ENCODE measurements at places on chromosomes 13 and 19.

DNA sequence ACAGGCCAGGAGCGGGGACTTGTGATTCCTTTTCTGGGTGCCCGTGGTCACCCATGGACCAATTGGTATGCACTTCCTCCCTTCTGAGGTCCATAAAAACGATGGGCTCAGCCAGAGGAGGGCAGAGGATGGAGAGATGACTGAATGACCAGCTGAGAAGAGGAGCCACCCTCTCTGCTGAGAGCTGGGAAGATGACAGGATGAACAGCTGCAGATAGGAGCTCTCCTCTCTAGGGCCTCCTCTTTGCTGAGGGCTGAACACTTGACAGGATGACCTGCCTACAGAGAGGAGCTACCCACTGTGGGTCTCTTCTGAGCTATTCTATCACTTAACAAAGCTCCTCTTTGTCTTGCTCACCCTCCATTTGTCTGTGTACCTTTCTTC lies 4.1 kb downstream of the IGFL4 start:
- no peak for DNase-seq

DNA sequence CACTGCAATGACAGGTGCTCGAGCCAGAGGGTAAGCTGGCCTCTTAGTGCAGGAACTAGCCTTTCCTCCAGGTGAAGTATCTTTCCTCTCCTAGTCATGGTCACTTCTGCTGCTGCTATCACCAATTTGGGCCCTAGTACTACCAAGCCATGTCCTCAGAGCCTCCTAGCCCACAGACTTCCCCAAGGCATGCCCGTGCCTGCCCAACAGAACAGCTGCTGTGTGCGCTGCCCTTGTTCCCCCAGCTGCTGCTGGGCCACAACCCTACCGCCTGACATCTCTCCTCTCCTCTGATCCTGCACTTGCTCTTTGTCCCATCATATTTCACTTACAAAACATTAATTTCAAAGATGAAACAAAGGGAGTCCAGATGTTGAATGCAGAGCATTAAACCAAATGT lies 168.5 kb upstream of the FREM2 start:
- no peak for DNase-seq

DNA sequence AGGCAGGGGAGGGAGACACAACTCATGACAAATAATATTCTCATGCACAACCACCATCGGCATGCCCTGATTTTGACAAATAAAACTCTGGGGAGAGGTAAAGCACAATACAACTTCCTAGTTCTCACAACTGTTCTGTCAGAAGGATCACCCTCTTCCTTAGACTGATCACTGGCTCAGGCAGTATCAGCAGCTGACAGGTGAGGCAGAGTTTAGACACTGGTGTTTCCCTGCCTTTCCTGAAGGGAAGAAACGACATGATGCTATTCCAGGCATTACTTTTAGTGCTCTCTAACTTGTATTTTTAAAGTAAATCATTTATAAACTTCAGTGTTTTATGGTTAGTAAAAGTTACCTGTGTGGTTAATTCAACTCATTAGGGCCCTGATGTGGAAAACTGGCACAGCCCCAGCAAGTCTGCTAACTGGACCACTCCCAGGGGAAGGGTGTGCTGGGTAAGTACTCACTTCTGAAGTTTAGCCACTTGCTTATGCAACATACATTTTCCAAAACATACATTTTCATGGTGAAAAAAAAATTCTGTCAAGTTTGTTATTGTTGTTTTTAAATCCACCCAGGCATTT lies 82.8 kb downstream of the CRYL1 start:
- DNase-seq: no peak

- DNase-seq: no peak
Observed at GRCh38 chr13:28489524-28489931, 5.4 kb downstream of the FLT1 start.

- no peak for DNase-seq
Observed at GRCh38 chr19:34282611-34283519, 28.5 kb downstream of the GARRE1 start.

GRCh38 chr19:30070198-30070967 lies 128.3 kb downstream of the URI1 start:
- DNase-seq: no peak

DNA sequence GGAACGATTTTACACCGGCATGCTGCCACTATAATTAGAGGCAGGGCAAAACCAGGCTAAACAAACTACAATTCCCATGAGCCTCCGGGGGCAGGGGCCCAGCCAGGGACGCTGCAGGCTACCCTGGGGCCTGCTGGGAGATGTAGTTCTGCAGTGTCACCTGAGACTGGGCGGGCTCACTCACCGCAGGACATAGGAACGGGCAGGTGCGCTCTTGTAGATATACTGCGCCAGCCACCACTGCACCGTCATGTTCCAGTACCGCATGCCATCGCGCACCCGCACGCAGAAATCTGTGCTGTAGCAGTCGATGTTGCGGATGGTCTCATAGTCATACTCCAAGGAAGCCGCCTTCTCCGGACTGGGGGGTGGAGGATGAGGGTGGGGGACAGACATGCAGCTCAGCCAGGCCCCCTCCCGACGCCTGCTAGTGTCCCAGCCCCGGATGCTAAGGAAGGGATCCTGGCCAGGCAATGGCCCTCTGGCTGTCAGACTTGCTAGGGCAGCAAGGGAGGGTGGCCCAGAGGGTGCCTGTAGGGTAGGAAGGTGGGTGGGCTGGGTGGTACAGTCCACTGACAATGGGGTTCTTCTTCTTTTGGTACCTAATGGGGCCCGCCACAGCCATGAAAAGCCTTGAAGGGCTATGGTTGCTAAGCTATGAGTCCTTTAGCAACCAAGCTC lies 5.8 kb upstream of the TMC4 start:
- DNase-seq: no peak

DNA sequence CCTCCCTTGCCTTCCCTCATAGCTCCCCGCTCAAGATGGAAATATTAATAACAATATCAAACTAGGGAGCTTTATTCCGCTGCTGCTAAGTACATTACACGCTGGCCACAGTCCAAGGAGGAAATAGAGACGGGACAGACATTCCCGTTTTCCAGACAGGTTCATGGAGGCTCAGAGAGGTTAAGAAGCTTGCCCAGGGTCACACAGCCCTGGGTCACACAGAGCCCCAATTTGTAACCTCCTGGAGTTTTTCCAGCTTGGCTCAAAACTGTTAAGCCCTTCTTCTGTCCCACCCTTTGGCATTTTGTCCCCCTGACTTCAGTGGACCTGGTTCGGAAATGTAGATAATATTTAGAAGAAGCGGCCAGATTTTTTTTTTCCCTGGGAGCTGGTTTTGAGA lies 2.0 kb downstream of the BICRA start:
- no peak for DNase-seq

GRCh38 chr13:93775507-93776108 lies 549.0 kb downstream of the GPC6 start:
- no peak for DNase-seq

DNA sequence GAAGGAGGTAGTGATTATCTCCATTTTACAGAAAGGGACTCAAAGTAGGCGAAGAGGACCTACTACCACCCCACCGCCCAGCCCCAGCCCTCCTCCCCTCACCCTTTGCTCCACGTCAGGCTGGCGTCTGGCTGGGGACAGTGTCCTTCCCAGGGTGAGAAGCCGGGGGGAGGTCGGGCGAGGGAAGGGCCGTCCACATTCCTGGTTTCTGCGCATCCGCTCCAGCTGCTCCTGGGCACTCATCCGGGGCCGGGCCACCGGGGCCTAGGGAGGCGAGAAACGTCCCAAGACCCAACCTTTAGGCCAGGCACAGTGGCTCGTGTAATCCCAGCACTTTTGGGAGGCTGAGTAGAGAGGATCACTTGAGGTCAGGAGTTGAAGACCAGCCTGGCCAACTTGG lies 4.8 kb upstream of the HSD17B14 start:
- DNase-seq: no peak

- no peak for DNase-seq
Observed at GRCh38 chr13:73215823-73216222, 157.0 kb downstream of the KLF5 start.

DNA sequence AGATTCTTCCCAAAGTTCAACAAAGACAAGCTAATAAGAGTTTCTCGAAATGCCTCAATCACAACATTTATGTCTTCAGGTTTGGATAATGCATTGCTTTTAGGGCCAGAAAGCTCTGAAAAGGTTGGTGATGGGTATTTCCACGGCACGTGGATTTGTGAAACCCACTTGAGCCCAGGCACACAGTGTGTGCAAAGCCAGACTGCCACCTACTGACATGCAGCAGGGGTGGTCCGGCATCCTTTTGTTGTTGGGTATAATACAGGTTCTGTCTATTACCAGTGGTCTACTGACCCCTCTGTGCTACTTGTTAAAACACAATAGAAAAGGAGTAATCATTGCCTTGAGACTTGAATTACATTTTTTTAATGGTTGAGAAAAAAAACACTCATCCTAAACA lies 225.6 kb downstream of the RAP2A start:
- DNase-seq: no peak

- no peak for DNase-seq
Observed at GRCh38 chr19:8361921-8362793, 1.8 kb upstream of the ANGPTL4 start.

GRCh38 chr19:2047076-2047448 lies 4.0 kb downstream of the MKNK2 start:
- no peak for DNase-seq

GRCh38 chr13:59345311-59345710 lies 818.4 kb downstream of the DIAPH3 start:
- no peak for DNase-seq

- DNase-seq: no peak
Observed at GRCh38 chr13:110894086-110894485, 20.8 kb downstream of the ANKRD10 start.

- DNase-seq: no peak
Observed at GRCh38 chr13:105678072-105678471, 857.4 kb downstream of the EFNB2 start.

GRCh38 chr13:64884976-64885375 lies 2345.2 kb downstream of the PCDH9 start:
- DNase-seq: no peak

DNA sequence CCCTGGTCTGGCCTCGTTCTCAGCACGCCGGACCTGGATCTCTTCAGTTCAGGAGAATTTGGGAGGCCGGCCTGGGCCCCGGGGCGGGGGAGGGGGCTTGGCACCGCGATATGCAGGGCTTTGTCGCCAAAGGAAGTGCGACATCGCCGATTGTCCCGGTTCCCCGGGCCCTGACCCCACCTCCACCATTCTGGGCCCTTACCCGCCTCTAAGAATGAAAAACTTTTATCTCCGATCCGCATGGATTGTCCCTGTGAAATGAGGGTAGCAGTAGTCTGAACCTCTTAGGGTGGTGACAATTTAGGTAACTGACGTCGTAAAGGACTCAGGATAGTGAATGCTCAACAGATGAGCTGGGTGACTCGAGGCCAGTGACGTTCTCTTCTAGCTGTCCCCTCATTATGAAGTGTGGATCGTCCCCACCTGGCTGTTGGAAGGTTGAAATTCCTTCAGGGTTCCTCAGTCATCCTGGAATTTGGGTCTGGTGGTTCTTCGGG lies 650 bp downstream of the DDA1 start:
- DNase-seq: no peak
